Stimulated activated CD8-positive, alpha-beta memory T cell treated with anti-CD3 and anti-CD28 coated beads, Interleukin-7, amount 100 ng/mL, for 1 hour (primary cell): ENCODE measurements at places on chromosomes 16 and 17.

GRCh38 chr16:6643080-6643686, 689.5 kb upstream of the RBFOX1 start:
- peak; percentile 3 for DNase-seq

GRCh38 chr17:42928714-42929496, 28.3 kb downstream of the G6PC1 start:
- no peak for DNase-seq

GRCh38 chr17:4950746-4951204, at the start of gene ENO3:
Gene ENO3 (plus strand): TSS chr17:4951119. CDS start chr17:4951830, 711 bp downstream.
- no peak for DNase-seq

DNA sequence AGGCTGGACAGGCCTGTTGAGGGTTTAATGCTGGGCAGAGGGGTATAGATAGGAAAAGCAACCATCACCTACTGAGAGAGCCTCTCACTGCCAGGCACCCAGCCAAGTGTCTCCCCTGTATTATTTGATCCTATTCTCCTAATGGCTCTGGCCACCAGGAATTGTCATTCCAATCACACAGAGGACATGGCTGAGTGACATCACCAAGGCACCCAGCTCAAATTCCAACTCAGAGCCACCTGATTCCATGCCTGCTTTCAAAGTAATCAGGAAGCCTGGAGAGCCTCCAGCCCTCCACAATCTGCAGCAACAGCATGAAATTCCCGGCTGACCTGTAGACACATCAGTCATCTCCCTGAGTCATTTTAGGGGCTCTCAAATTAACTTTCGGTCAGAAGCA, 368.9 kb upstream of the C16orf82 start:
- no peak for DNase-seq

DNA sequence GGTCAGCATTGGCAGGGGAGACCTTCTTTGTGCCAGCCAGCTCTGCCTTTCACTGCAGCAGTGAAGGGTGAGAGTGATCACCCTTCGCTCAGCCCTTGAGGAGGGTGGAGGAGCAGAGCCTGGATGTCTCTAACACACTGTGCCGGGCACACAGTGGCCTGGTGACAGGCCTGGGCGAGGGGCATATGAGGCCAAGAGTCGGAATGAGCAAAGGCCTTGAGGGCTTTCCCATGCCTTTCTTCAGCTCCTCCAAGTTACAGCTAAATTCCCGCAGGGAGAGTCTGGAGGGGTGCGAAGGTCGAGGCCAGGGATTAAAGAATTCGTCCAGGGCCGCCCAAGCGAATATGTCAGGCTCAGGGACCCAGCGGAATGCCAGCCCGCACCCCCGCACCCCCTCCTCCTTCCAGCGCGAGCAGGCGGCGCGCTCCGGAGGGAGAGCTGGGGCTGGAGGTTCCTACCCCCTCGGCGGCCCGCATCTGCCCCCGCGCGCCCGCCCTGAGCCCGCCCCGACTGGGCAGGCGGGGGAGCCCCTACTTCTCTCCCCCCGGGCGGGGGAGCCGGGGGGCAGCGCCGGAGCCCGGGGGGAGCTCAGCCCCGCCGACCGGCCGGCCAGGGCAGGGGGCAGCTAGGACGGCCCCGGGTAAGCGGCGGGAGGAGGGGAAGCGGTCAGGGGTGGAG, at the start of gene RASL10B:
TSS of gene RASL10B (plus strand) at position 401 of the 678 bp plus-strand sequence. CDS start 3,546 bp downstream, outside the sequence.
- no peak for DNase-seq

- no peak for DNase-seq
Observed at GRCh38 chr17:47636273-47637030, 13.3 kb upstream of the KPNB1 start.

GRCh38 chr17:67995570-67996263, 552 bp downstream of the C17orf58 start:
- no peak for DNase-seq

- no peak for DNase-seq
Observed at GRCh38 chr17:78039581-78039980, 81.1 kb downstream of the TNRC6C start.

- DNase-seq, result no peak
Observed at GRCh38 chr17:44222112-44222869, 2.8 kb upstream of the UBTF start.

DNA sequence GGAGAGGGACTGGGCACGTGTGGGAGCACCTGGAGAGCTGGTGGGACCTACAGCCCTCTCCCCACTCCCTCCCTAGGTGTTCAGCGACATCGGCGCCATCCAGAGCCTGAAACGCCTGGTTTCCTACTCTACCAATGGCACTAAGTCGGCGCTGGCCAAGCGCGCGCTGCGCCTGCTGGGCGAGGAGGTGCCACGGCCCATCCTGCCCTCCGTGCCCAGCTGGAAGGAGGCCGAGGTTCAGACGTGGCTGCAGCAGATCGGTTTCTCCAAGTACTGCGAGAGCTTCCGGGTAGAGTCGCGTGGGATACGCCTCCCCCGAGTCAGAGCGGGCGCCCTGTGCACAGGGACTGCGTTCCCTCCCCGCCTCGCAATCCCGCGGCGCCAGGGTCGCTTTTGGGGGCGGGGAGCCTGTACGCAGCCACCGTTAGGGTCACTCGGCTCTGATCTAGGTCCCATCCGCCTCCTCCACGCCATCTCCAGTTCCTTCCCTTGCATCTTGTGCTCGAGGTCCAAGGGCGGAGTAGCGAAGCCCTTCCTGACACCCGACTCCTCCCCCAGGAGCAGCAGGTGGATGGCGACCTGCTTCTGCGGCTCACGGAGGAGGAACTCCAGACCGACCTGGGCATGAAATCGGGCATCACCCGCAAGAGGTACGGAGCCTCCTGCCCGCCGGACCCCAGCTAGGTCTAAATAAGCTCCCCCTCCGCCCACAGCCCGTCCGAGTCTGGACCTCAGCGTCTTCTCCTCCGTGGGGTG, 13.0 kb downstream of the SARM1 start:
- DNase-seq, result no peak

GRCh38 chr17:60086818-60087591, 8.3 kb upstream of the HEATR6 start:
- DNase-seq, result no peak

GRCh38 chr17:76326306-76326705, 18.2 kb upstream of the QRICH2 start:
- no peak for DNase-seq

GRCh38 chr17:50721194-50722010, 2.0 kb downstream of the LUC7L3 start:
- no peak for DNase-seq

GRCh38 chr17:42460371-42460770, 1.7 kb downstream of the ATP6V0A1 start:
- no peak for DNase-seq

- no peak for DNase-seq
Observed at GRCh38 chr17:32658470-32659418, 172.0 kb downstream of the CDK5R1 start.

DNA sequence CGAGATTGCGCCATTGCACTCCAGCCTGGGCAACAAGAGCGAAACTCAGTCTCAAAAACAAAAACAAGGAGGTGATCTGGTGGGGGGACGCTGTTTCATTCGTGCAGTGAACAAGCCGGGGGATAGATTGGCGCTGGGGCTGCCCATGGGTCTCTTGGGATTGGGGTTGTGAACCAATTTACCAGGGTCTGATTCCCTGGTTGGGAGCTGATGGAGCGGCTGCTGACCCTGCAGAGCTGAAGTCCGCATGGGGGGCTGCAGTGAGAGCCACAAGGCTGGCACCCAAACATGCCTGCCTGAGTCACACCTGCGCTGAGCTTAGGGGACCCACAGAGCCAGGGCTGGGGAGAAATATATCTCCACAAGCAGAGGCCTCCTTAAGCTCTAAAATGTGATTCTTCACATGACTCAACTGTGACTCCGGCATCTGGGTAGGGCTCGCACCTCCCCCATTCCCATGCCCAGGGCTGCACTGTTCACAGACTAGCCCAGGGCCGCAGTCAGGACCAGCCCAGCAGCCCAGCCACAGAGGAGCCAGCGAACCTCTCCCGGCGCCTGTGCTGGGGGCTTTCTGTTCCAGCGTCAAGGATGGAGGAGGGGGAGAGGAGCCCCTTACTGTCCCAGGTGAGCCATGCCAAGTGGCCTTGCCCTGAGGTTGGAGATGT, 5.0 kb downstream of the TSPAN10 start:
- DNase-seq, result no peak

- no peak for DNase-seq
Observed at GRCh38 chr16:27973678-27974077, 89.8 kb downstream of the GSG1L start.
